ENCODE measurements at places on chromosomes 12 and 14.

GRCh38 chr14:25406818-25407217, 356.9 kb upstream of the STXBP6 start:
- DNase-seq: no peak

DNA sequence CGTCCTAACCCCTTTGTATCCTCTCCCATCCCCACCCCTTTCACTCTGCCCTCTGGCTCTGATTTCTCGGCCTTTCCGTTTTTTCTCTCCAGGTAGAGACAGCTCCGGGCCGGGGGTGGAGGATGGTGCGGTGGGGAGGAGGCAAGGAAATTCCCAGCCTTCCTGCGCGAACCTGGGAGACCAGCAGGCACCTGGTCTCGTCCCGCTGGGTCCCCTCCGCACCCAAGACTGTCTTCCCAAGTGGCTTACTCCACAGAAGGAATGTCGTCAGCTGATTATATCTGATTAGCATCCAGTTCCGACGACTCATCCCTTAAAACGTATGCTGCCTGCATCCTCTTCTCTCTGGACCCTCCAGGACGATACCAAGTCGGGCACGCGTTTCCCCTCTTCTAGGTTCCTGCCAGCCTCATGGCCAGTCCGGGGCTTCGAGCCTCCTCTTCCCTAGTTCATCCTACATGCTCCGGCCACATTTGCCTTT, 42.2 kb upstream of the CAPRIN2 start:
- DNase-seq: no peak

DNA sequence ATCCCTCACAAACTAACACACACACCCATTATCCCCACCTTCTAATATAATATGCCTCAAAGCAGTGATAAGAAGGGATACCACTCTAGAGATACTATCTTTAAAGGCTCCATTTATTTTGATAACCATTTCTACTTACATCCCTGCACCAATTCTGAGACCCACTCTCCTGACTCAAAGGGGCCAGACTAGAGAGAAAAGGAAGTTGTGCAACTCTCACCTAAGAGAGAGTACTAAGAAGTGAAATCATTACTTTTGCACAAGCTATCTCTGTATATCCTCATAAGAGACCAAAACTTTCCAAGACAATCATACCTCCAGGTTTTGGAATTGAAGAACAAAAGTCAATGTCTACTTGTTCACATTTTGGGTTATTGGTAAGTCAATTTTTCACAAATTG, 45.4 kb upstream of the USP15 start:
- no peak for DNase-seq

GRCh38 chr14:35480119-35480769, 53.7 kb upstream of the INSM2 start:
- DNase-seq: no peak

DNA sequence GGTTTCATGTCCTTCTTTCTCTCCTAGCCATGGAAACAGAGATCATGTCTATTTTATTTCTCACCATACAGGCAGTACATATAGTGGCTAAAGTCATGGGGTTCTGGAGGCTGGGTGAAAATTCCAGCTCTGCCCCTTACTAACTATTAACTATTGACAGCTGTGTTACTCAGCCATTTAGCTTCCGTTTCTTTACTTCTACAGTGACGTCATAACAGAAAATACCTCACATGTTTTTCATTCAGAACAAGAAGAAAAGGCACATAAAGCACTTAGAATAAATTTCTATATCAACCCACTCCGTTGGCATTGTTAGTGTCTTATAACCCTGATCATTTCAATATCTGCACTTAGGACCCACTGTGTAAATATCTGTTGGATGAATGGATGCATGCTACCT, 1506.9 kb upstream of the TMEM132C start:
- no peak for DNase-seq

Measured in hypothalamus (tissue), 51 donors.